ENCODE measurements at places on chromosomes 5 and 9. TPM values are rescaled to one million over a fixed set of nuclear protein-coding genes. Genes with fewer than 3 reads are reported as not detected.

The PROB1 gene
- 0.39 TPM for polyA plus RNA-seq

The CKMT2 gene
- polyA plus RNA-seq: 0.20 TPM

The IL3 gene
- not detected for polyA plus RNA-seq

The FBXL7 gene
- 0.24 TPM for polyA plus RNA-seq

The TEX48 gene
- not detected for polyA plus RNA-seq

Measured in liver (tissue), 10 donors.